A172 (cell line): ENCODE measurements at places on chromosomes 2 and 18.

- no peak for DNase-seq
Observed at GRCh38 chr2:237451643-237452469, 35.2 kb upstream of the MLPH start.

DNA sequence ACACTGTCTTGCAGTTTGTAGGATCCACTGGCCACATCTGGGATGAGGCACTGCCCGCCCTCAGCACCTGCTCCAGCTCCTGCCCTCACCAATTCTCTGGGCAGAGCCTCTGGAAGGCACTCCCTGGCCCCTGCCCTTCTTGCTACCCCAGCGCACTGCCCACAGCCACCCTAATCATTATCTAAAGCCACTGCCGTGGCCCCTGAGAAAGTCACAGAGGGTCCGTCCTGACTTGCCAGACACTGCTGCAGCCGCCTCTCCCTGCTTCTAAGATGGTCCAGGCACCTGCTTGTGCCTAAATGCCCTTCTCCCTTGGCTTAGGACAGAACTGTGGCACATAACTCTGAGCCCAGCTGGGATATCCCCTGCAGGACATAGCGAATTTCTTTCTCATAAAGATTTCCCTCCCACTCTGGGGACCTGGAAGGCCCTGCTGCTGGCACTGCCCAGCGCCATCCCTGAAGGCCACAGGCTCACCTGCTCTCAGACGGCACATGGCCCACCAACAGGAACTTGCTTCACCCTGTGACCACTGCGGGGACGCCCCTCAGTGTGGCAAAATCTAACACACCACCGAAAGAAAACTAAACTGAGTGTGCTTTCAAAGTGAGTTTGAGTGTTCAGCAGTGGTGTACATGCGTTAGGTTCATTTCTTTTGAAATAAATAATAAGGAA, 244.9 kb downstream of the HDAC4 start:
- no peak for DNase-seq

- DNase-seq: no peak
Observed at GRCh38 chr2:1866402-1867111, 122.2 kb upstream of the PXDN start.

- no peak for DNase-seq
Observed at GRCh38 chr18:33269223-33269622, 171.3 kb downstream of the CCDC178 start.

DNA sequence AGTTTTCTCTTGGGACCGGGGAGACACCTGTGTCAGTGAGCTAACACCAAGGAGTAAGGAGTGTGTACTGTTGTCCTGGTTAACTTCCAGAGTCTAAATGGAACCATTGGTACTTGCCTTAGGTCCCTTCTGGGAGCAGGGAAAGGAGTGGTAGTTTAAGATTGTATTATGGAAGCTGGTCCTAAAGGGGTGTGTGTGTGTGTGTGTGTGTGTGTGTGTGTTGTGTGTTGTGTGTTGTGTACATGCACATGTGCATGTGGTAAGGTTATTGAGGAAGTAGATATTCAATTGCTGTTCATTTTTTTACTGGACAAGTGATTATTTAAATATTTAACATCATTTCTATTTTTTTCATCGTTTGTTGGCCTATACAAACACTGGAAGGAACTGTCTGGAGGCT, 1.4 kb downstream of the APLF start:
- DNase-seq: no peak

GRCh38 chr2:178700922-178701342, 106.3 kb downstream of the TTN start:
- peak; percentile 13 for DNase-seq

DNA sequence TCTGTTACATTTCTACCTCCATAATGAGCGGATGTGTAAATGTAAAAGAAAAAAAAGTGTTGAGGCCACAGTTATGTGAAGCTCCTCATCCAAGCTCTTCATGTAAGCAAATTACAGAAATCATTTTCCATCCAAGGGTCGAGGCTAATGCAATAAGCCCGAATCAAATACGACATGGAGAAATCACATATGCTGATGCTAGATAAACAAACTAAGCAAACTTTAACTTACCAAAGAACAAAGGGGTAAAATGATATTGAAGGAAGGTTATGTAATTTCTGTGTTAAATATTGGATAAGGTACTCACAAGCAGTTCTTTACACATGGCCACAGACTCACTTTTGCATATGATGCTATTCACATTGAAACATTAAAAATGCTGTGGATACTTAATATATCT, 310.2 kb upstream of the ID2 start:
- no peak for DNase-seq
